Astrocyte (in vitro differentiated cells and primary cell): ENCODE measurements at places on chromosomes 4 and X.

- peak; percentile 58 for DNase-seq
These were observed 54.0 kb upstream of the AMELX start for GRCh38 chrX:11239230-11239629.

GRCh38 chr4:38560768-38561558 is 103.0 kb upstream of the KLF3 start:
- DNase-seq, result no peak

DNA sequence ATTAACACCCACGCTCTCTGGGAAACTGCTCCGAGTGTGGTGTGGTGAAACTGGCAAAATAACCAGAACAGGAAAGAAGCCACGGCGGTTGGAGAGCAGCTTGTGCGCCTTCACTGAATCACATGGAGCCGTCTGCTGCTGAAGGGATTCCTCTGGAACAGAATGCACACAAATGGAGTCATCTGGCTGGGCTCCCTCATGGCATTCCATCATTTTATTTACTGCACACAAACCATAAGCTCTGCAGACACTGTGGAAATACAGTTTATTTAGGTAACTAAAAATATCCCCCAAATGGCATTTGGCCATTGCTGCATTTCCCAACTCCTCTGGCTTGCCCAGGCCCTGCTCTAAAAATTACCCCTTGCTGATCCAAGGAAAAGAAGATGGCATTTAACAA is 187.0 kb upstream of the S100G start:
- peak; percentile 74 for DNase-seq

DNA sequence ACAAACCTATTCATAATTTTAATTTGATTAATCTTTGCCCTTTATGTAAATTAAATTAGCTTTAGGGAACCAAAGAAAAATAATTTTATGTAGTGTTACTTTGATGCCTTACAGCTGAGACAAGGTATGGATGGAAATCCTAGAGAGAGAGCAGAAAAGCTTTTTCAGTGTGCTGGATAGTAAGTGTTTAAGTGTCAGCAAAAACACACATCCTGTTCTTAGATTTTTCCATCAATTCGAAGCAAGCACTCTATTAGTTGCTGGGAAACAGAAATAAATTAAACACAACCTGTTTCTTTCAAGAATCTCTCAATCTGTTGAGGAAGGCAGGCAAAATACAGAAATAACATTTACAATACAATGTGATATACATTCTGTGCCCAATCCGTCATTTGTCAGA is 327.8 kb downstream of the GALNTL6 start:
- no peak for DNase-seq

GRCh38 chr4:8276358-8277240 is 7.0 kb downstream of the HTRA3 start:
- DNase-seq, result no peak

- peak; percentile 44 for DNase-seq
These were observed 492.5 kb upstream of the INTU start for GRCh38 chr4:127140306-127140705.

GRCh38 chr4:8744083-8744805 is 127.4 kb downstream of the HMX1 start:
- no peak for DNase-seq

GRCh38 chr4:86356425-86357210 is 3.2 kb downstream of the MAPK10 start:
- no peak for DNase-seq

DNA sequence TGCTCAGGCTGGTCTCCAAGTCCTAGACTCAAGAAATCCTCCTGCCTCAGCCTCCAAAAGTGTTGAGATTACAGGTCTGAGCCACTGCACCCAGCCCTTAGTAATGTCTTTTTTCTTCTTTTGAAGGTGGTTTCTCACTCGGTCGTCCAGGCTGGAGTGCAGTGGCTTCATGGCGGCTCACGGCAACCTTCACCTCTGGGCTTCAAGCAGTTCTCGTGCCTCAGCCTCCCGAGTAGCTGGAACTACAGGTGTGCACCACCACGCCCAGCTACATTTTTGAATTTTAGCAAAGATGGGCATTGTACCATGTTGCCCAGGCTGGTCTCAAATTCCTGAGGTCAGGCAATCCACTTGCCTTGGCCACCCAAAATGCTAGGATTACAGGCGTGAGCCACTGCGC is 32.3 kb upstream of the ASMTL start:
- DNase-seq, result no peak

DNA sequence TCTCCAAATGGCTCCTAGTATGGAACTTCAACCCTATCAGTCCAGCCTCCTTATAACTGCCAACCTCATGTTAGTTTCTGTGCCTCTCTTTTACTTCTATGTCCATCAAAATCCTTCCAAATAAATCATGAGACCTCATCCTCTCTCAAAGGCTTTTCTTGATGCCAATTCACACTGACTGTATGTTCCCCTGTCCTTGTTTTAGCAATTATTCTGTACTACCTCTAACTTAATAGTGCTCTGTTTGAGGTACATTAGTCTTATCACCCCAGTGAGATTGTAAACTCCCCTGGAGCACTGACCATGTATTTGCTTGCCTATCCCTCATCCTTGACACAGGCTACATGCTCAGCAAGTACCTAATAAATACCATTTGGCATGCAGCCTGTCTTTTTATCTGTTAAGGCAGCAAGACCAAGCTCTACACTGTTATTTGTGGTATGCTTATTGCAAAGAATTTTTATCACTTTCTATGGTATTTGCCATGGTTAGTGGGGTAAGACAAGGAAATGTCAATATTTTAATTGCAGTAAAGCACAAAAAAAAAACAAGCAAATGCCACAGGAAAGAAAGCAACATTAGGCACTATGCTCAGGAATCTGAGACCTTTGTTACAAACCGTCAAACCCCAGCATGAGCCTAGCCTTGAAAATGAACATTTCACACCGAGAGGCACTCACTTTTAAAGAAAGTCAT is 119.2 kb downstream of the SMARCA1 start:
- DNase-seq, result peak; percentile 15

- no peak for DNase-seq
These were observed 520 bp downstream of the ACOX3 start for GRCh38 chr4:8439914-8440491.

- no peak for DNase-seq
These were observed 543 bp downstream of the NFXL1 start for GRCh38 chr4:47913861-47914219.

DNA sequence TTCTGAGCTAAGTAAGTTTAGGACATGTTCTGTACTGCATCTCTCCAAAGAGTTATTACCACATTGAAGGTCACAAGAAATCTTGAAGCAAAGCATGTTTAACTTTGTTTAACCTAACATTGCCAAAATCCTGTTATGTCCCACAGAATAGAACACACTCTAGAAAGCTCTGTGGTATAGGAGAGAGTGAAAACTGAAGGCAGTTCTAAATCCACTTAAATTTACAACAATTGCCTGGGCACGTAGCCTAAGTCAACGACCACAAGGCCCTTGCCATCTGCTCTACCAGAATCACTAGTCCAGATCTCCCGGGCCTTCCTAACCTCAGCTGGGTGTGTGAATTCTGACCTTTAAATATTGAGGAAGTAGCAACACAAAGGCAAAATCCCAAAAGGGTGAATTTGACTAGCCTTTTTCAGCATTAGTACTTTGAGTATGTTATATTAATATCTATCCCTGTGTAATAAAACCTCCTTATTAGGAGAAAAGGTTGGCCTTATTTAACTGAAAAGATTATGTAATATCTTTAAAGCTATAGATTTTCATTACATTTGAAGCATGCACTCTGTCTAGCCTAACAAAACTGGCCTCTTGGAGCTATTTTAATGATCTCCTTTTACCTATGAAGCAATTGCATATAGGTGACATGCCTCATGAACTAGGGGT is 4.5 kb upstream of the MAML3 start:
- DNase-seq, result peak; percentile 31

- DNase-seq, result no peak
These were observed 35.0 kb upstream of the BMPR1B start for GRCh38 chr4:94722748-94723147.

DNA sequence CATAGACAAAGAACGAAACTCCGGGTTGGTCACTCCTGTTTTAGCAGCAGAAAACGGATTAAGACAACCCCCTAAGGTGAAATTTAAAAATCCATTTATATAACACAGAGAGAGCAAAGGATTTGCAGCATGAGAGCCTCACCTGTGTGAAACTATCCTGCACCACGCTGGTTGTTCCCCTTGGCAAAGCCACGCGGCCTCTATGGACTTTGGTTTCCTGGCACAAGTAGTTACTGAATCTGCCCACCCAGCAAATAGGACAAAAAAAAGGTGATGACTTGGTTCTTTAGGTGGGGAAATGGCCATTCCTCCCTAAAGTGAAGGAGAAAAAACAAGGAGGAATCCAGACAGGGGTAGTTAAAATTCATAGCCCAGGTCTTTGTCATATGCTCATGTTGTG is 133.1 kb downstream of the PLS3 start:
- no peak for DNase-seq

GRCh38 chr4:151304226-151304625 is 21.2 kb downstream of the SH3D19 start:
- DNase-seq, result peak; percentile 64

DNA sequence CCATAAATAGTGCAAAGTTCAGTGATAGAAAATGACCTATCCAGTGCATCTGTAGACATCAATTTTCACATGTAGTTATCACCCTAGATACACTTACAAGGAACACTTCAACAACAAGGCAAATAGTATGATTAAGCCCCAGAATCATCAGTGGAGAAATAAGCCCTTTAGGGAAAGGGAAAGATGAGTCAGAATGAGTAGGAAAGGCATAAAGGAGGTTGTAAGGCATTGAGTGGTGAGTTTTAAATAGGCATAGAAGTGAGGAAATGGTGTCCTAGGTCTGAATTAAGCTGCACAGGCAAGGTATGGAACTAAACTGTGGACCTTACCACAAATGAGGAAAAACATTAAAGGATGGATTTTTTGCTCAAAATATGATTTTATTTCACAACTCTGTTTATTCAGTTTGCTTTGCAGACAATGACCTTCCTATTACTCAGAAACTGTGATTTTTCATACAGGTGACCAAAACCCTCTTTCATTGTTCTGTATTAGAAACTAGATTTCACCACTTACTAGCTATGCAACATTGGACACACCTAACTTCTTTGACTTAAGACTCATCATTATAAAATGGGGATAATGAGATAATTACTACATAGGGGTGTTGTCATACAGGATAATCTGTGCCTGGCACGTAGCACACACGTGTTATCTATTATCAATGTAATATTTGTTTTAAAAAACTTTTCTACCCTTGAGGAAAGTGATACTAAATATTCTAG is 57.0 kb upstream of the MAP9 start:
- peak; percentile 26 for DNase-seq

DNA sequence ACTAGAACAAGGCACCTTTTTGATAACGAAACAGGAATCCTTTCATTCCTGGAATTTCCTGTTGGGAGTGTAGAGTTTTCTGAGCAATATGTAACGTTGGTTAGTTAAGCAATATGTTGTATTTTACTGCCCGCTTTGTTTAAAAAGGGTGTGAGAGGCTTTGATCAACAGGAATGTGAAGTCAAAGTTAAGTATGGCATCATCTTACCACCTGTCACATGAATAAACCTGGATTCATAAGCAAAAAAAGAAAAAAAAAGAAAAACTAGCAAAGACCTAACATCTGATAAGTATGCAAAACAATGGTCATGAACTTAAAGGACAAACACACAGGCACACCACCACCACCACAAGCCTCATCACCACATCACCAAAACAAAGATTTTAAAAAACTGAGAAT is 7.1 kb upstream of the CXCL5 start:
- no peak for DNase-seq

GRCh38 chr4:139658586-139659382 is 6.8 kb upstream of the MGST2 start:
- no peak for DNase-seq

GRCh38 chrX:110210417-110211139 is 107.3 kb downstream of the AMMECR1 start:
- peak; percentile 86 for DNase-seq

- DNase-seq, result peak; percentile 10
These were observed 69.4 kb downstream of the PDS5A start for GRCh38 chr4:39908284-39908683.

DNA sequence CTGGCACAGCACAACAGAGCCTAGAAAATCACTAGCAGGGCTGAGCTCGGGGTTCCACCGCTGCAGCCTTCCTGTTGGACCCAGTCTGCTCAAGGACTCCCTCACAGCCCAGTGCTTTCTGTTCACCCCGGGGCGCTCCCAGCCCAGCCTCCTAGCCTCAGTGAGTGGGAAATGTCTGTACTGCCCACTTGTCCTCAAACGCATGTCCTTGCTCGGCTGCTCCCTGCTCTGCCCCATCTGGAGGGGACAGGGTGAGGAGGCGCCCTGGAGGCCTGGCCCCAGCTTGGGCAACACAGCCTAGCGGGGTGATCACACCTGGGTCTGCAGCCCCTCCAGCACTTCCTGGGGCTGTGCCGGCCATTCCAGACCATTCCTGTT is 11.9 kb upstream of the CCNQ start:
- no peak for DNase-seq

DNA sequence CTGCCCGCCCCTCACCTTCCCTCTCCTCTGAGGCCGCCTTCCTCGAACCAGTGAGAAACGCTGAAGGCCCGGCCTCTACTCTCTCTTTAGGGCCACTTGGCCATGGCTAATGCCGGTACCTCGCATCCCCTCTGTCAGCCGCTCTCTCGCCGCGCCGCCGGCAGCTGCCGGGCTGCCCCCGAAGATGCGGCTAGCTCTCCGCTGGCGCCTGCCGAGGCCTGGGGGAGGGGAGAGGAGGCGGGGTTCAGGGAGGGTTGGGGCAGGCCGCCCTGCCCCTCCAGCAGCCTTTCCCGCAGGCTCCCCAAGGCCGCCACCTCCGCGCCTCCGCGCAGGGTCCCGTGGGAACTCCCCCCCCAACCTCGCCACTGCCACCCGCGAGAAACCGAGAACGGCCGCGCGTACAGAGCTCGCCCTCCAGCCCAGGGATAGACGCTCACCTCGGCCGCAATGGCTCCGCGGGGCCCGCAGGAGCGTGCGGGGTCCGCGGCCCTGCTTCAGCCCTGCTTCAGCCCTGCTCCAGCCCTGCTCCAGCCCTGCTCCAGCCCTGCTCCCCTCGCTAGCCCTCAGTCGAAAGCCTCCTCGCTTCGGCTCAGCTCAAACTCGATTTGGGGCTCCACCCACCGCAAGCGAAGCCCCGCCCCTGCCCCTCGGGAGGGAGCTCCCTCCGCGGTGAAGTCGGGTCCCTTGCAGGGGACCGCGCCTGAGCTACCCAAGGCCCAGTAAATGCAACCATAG is at the start of gene HUWE1:
Gene HUWE1 (minus strand): TSS at position 569 of the 735 bp plus-strand sequence. CDS start 32,612 bp downstream, outside the sequence.
- DNase-seq, result peak; percentile 44

DNA sequence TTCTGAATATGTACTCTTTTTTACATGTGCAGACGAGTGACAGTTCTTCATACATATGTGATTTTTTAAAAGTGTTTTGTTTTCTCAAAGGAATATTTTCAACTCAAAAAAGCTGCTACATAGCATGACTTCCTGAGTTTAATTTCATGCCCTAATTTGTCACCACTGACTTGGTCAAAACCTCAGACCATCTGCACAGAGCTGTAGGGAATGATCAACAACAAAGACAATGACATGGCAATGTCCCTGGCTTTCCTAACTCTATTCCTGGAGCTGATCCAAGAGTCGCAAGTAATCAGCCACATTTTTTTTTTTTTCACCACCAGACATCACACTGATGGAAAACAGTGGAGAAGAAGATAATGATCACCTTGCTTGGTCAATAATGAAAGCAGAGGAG is 97.7 kb downstream of the TMA16 start:
- no peak for DNase-seq
